ENCODE measurements at places on chromosomes 4 and X.
A peak's percentile ranks its signal among the peaks of the same experiment; 100 is the strongest.

DNA sequence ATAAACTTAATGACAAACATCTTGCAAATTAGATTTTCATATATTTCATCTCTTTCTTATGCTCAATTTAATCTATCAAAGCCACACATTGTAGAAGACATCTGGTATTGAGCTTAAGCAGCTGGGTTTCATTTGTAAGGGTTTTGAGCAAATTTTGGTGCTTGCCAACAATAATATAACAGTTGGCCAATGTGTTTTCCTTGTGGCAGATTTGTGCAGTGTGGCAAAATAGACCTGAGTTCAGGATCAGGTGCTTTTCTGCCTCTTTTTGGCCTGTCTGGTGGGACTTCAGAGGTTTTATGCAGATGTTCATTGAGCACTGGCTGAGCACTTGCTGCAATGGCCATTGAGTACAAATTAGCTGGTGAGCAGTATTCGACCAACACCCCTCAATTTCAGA is 301.9 kb downstream of the BMPR1B start:
- DNase-seq = no peak

DNA sequence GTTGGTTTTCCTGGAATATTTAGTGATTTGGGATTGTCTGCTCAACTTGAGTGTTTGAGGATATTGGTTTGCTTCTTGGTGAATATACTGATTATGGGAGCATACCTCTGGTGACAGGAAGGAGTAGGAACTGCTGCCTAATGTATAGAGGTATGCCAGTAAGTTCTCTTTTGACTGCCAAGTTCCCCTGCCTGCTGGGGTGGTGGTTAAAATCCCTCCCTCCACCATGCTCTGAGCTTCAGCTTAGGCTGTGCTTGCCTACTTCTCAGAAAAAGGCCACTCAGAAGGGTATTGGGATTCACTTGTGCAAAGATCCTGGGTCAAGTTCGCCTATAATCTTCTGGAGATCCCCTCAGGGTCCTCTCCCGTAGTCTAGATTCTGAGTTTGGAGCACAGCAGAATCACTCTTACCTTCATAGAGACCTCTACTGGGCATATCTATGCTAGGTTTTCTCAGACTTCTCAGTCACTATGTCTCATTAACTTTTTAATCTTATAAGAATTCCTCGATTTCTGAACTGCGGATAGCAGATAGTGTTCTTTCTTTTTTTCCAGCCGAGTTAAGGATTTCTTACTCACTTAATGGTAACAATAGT is 44.7 kb upstream of the DCK start:
- no peak for DNase-seq

DNA sequence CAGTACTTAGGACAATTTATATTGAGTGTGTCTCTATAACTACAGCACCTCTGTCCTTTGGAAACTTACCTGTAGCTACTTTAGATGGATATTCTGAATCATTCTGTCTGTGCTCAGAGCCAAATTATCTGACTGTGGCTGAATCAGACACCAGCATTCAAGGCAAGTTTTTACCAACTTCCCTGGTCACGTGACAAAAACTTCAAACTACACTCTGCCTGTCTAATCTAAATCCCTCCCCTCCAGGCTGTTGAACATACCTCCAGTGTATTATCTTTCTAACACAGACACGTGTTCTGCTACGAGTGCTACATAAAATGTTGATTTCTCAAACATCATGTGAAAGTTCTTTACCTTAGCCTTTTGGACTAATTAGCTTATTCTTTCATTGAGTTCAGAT is 641.2 kb upstream of the CPEB2 start:
- DNase-seq = no peak

- DNase-seq = no peak
Observed at GRCh38 chr4:143411527-143412419, 75.1 kb downstream of the GAB1 start.

GRCh38 chr4:171601091-171601490 is 212.1 kb upstream of the GALNTL6 start:
- no peak for DNase-seq

DNA sequence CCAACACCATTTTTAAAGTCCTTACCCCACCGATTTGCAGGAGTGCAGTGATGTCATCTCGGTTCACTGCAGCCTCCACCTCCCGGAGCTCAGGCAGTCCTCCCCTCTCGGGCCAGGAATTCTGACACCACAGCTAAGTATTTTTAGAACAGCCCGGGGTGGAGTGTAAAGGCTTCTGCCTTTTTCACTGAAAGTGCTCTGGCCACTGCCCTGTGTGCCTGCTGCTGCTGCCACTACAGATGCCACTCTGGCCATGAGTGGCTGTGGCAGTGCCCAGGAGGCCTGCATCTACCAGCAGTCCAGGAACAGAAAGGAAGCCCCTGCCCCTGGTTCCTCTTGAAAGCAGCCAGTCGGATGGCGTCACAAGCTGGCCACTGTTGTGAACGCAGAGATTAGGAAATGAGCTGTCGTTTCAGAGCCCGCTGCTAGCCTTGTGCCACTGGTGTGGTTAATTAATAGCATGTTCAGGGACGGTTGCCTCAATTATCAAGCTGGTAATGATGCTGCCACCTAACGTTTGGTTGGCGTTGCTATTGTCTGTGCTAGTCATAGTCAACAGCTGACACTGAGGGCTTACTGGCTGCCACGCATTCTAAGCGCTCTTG is 23.6 kb upstream of the TBC1D14 start:
- peak; percentile 63 for DNase-seq

DNA sequence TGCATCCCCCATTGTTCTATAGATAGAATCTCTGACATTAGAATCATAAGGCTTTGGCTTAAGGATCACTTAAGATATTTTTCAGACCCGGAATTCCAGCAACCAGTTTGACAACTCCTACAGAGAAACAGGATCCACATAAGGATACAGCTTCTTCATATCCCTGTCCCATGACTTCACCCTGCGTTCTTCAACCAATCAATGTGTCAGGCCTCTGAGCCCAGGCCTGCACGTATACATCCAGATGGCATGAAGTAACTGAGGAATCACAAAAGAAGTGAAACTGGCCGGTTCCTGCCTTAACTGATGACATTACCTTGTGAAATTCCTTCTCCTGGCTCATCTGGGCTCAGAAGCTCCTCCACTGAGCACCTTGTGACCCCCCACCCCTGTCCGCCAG is 85.1 kb downstream of the MFAP3L start:
- DNase-seq = no peak

- DNase-seq = no peak
Observed at GRCh38 chr4:151246742-151247141, 30.2 kb upstream of the PRSS48 start.

DNA sequence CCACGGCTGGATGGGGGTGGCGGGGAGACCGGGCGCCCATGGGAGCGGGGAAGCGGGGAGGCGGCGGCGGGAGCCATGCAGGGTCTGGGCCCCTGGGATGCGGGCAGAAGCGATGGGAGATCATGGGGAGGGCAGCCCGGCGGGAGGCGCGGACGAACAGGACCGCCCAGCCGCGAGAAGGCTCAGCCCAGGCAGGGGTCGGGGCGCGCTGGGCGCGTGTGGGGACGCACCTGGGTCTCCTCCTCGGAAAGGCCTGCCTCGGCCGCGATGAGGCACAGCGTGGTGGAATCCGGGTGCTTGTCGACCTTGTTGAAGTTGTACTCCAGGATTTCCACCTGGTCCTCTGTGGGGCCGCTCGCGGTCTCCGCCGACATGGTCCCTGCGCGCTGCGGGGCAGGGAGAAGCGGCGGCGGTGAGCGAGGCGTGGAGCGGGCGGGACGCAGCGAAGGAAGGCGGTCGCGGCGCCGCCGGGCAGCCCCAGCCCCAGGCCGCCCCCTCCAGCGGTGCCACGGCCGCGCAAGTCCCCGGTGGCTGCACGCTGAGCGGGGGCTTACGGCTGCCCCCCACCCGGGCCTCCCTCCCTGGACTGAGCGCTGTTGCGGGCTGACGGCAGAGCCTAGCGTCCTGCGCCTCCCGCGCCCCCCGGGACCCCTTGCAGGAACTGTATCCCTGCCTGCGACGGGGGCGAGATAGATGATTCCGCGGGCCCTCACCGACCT is 25.3 kb downstream of the HOPX start:
- no peak for DNase-seq

DNA sequence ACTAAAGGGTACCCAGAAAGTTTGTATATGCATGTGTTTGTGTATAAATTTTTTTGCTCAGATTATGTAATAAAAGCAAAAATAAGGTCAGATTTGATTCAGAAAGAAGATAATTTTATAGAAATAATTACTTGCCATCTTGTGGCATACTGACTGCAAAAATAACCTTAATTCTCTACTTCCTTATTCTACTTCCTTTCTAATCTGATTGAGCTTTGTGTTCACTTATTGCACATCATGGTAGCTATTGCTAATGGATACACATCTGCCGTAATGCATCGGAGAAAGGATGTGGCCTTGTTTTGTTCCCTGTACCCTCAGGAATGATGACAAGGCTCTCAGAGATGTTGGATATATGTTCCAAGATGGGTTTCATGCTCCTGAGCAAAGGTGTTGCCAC is 10.5 kb upstream of the GNPDA2 start:
- DNase-seq = no peak

GRCh38 chr4:6364581-6364980 is 94.9 kb downstream of the WFS1 start:
- DNase-seq = no peak

DNA sequence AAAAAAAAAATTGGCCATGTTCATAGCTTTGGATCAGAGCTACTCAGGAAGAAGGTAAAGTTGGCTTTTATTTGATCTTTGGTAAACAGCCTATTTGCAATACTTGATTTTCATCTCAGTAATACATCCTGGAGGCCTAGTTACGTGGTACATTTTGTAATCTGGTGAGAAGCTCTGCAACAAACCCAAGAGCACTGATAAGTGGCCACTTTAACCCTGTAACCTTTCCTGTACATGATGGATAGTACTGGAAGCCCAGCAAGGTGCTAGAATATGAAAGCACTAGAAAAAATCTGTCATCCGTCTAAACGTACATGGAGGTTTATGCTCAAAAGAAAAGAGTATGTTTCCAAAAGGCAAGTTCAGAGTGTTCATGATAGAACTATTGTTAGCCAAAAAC is 88.3 kb upstream of the BMP2K start:
- no peak for DNase-seq

DNA sequence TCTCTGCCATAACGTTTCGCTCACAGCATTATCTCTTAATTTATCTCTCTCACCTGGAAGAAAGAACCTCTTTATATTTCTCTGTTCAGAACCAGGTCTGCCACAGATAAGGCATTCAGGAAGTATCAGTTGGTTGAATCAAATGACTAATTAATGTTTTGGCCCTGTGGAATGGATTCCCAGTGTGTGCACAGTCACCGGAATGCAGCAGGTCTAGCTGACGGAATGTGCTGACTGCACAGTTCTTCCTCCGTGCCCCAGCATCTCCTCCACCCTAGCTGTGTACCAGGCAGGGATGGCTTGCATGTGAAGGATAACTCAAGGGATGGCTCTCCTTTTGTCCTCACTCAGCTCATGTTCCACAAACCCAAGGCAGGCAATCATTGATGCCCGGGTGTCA is 141.8 kb upstream of the MSX1 start:
- DNase-seq = no peak

DNA sequence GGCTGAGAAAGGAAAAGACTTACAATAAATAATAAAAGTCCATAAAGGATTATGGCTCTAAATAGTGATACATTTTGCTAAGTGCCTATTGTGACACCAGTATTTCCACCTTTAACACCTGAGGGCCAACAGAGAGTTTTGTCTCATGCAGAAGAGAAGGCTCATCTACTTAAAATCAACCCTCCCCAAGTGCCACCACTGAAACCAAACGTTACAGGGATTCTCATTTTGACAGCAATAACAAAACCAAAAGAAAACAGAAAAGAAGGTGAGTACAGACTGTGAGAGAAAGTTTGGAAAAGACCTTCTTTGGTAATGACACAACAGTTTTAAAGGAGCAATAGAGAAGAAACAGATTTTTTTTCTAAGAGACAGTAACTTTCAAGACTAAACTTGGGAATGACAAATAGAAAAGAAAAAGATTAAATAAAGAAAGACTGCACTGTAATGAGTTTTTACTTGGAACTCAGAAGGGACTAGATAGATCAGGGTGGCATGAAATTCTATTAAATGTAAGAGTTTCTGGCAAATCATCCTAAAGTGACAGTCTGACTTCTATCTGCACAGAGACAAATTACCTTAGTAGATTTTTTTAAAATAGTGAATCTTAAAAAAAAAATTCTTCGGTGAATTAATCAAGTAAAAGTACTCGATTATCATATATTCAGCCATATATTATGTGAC is 109.7 kb downstream of the ZNF827 start:
- no peak for DNase-seq

- no peak for DNase-seq
Observed at GRCh38 chr4:126678618-126679017, 954.1 kb upstream of the INTU start.

DNA sequence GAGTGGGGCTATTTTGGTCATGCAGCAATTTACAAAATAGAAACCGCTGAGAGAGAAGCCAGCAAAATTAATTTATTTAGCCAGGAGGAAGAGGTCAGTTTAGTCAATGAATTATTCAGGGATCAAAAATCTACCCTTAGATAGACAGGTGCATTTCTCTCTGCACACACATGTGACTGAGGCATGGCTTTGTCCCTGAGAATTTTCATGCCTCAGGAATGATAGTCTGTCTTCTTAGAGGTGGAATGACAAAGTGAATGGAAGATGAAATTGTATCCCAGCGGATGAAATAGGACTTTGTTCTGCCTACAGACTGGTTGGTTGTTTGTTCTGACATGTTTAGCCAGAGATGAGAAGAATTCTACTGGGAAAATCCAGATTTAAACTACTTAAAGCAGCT is 46.0 kb downstream of the ANKRD50 start:
- no peak for DNase-seq

GRCh38 chr4:182288534-182288933 is 45.3 kb downstream of the TENM3 start:
- DNase-seq = no peak

GRCh38 chrX:136766785-136767103 is 14.0 kb downstream of the ARHGEF6 start:
- DNase-seq = no peak

GRCh38 chrX:69143530-69143929 is 21.7 kb downstream of the PJA1 start:
- no peak for DNase-seq

DNA sequence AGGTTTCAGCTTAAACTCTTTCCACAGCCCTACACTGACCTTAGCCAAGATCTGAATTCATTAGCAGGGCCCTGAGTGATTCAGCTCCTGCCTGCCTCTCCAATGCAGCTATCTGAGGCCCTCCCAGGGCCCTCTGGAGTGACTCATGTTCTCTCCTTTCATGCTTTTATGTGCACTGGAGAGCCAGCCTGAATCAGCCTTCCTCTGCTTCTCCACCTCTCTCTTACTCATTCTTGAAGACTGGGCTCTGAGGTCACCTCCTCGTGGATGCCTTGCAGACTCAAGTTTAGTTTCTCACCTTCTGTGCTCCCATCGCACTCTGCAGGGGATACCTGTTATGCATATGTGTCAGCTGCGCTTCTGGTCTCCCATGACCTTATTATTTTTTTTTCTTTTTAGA is 3.1 kb upstream of the OCIAD2 start:
- peak; percentile 98 for DNase-seq

GRCh38 chr4:137949746-137950145 is 292.4 kb downstream of the SLC7A11 start:
- peak; percentile 20 for DNase-seq
